Fibroblast of skin of right biceps (primary cell): ENCODE measurements at places on chromosomes 2 and 18.

- peak; percentile 91 for DNase-seq
These were observed 150.4 kb downstream of the MTX2 start for GRCh38 chr2:176419591-176420071.

- no peak for DNase-seq
These were observed 1782.1 kb upstream of the CELF4 start for GRCh38 chr18:39347701-39348100.

GRCh38 chr18:28366676-28367075 is 189.7 kb upstream of the CDH2 start:
- DNase-seq: no peak

DNA sequence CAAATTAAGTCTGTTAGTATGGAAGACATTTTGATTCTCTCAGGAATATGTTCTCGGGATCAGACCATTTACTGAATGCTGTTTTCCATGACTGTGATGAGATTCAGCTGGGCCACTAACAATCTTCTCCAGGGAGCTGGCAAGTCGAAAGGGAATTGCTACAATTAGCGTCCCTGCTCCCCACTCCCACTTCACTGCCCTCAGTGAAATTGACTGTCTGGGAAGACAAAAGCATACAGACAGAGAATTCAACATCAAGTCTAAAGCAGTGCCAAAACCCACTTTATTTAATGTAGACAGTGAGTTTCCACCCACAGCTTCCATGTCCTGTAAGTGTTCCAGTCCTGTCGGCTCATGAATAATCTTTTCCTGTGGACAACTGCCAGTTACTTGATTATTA is 34.0 kb upstream of the COL3A1 start:
- DNase-seq: peak; percentile 20

DNA sequence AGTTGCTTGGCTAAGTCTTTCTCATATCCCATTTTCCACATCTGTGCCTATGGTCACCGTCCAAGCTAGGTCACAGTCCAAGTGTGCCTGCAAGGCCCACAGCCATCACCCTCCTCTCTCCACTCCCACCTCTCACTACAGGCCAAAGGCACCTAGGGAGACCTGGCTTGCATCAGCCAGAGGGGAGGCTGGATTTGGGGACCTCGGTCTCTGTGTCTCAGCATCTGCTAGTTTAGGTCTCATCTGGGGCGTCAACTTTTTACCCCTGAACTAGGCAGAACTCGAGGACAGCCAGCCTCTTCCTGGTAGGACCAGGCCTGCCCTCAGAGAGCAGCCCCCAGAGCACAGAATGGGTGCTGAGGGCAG is 217.1 kb downstream of the DYSF start:
- no peak for DNase-seq

DNA sequence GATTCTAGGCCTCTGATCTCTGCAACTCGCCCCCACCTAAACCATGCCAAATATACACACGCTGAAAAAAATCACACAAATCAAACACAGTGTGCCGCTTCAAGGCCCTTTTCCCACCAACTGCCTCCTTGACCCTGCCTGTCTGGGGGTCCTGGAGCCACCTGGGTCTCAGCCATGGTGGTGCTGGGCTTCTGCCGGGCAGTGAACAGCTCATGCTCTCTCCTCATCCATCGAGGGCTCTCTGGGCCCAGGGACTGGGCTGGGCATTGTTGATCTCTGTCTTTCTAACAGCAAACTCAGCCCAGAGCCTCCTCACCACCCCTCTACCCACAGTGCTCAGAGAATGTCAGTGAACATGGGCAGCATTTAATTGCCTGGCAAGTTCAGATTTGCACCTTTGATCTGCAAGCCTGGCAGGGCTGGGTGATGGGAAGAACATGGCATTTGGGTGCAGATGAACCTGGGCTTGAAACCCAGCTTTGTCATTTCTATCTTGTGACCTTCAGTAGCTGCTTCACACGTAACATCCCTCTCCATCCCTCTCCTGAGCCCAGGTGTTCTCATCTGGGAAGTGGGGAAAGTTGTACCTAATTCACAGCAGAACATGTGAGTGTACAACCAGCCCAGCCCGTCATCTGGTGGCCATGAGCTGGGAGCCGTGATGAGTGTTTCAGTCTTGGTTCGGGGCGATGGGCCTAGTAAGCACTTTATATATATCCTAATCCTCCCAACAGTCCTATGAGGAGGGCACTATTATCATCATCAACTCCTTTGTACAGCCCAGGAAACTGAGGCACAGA is 46.1 kb downstream of the SDC1 start:
- no peak for DNase-seq

DNA sequence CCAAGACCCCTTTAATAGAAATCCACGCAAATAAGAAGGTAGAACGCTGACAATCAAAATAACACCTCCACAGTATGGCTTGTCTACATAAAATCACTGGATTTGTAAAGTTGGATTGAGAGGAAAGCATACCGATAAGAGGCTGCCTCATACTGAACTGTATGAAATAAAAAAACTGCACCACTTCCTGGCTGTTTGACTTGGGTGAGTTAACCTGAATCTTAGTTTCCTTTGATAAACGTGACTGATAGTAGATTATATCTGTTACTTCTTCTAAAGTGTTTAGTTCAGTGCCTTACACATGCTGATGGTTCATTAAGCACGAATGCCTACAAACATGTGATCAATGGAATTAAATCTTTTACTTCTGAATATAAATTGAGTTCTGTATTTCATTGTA is 140.4 kb upstream of the RNF152 start:
- DNase-seq: no peak

DNA sequence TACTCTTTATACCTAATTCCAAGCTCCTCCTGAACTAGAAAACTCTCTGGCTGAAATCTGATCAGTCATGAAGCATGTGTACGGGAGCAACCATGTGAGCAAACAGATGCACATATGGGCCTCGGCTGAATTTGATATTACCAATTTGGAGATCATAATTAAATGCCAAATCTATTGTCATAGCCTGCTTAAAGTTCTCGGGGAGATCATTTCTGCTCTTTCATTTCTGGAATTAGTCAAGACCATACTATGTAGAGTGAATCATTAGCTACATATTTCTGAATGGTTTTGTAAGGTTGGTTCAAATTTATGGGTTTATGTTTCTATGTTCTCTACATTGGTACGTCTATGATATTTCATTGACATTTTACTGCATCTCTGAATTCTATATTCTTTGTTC is 205.5 kb downstream of the UBE2E3 start:
- DNase-seq: peak; percentile 56

GRCh38 chr18:70553936-70554260 is 265.1 kb downstream of the SOCS6 start:
- no peak for DNase-seq

GRCh38 chr2:172554352-172555271 is 1.3 kb upstream of the PDK1 start:
- DNase-seq: no peak

DNA sequence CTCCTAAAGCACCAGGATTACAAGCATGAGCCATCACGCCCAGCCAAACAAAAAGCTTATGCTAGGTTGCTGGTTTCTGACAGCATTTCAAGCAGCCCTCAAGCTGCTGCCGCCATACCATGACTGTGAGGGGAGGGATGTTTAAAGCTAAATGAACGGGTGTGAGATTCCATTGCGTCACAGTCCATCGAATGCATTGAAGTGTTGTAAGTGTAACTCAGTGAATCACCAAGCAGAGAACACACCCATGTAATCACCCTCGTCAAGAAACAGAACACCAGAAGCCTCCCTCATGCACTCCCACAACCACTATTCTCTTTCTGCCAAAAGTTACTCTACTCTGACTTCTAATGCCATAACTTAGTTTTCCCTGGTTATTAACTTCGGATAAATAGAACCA is 32.8 kb upstream of the MC5R start:
- no peak for DNase-seq

DNA sequence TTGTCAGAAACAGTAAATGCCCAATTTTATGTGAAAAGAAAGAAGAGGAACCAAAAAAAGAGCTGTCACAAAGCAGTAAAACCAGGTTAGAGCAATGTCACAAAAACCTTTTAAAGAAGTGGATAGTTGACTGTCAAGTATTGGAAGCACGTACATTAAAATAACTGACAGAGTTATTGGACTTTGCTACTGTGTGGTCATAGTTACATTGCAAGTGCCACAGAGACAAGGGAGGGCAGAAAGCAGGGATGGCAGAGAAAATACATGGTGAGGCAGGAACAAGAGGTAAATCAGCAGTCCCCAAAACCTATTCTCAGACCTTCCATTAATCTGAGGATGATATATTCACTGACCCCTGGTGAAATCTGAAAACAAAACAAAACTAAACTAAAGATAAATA is 116.3 kb downstream of the LRP1B start:
- no peak for DNase-seq

GRCh38 chr18:10032331-10033015 is 118.7 kb downstream of the VAPA start:
- no peak for DNase-seq

GRCh38 chr2:15048000-15048399 is 415.5 kb downstream of the LRATD1 start:
- no peak for DNase-seq

GRCh38 chr2:133240491-133241223 is 327.6 kb downstream of the NCKAP5 start:
- DNase-seq: peak; percentile 14

DNA sequence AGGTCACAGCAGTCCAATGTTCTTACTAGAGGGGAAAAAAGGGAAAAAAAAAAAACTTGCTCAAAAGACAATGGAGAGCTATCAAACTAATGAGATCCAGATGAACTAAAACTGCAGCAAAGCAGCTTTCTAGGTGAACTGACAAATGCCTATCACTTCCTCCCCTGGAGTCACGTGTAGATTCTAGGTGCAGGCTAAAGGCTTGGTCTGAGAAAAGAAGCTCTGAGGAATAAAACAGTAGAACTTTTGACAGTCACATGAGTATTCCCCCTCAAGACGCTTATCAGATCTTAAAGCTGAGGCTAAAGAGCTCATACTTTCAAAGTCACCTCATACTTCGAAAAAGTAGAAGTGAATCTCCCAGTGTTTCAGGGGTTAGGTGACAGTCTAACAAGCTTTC is 42.3 kb downstream of the SMAD2 start:
- no peak for DNase-seq

- peak; percentile 32 for DNase-seq
These were observed at the start of gene NMUR1 for GRCh38 chr2:231530099-231531011. NMUR1 (minus strand) TSS chr2:231530445; CDS start chr2:231530361, 84 bp downstream.

DNA sequence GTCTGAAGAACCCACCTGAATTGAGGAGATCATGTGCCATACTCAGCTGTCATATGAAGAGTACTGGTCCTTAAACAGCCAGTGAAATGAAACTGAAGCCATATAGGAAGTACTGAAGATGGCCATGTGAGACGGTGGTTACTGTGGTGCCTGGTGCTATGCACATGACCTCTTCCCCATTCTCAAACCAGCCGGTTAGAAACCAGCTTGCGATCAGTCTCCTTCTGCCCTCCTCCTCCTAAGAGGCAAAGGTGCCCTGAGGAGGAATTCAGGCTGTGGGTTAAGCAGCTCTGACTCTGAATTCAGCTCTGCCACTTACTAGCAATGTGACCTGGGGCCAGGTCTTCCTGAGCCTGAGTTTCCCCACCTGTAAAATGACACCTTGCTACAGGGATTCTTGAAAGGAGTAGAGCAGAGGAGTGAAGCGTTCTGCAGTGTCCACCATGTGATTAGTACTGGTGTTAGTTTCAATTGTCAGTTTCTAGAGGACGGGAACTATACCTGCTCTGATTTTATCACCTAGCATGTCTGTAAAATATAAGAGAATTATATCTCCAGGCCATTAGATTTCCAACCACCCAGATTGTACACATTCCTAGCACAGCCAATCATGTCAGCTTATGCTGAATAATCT is 5.1 kb downstream of the FECH start:
- no peak for DNase-seq

DNA sequence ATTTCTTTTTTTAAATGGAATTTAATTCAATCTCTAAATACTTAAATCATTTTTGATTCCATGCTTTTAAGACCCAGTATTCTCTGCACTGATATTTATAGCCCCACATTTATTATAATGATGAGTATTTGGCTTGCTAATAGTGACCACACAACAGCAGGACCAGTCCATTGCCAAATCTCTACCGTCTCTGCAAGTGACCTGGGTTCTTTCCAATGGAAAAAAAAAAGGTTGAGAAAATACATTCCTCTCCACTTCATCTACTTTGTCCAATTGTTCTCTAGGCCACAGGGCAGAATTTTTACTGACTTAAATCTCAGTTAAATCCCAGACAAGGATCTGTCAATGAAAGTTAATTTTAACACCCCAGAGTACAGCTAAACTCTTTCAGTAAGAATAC is 20.5 kb downstream of the GRB14 start:
- DNase-seq: no peak

DNA sequence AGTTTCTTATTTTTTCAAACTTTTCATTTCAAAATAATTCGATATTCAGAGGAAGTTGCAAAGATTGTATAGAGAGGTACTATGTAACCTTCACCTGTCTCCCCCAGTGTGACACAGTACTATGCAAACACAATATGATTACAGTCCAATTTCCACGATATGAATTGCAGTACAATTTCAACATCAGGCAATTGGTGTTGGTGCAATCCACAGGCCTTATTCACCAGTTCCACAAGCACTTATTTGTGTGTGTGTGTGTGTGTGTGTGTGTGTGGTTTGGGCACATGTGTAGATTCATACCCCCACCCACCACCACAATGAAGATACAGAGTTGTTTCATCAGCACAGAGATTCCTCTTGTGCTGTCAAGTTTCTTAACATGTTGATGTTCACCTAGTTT is 69.7 kb upstream of the ARL4C start:
- DNase-seq: no peak

- peak; percentile 61 for DNase-seq
These were observed 118.0 kb downstream of the PLB1 start for GRCh38 chr2:28613633-28614501.

DNA sequence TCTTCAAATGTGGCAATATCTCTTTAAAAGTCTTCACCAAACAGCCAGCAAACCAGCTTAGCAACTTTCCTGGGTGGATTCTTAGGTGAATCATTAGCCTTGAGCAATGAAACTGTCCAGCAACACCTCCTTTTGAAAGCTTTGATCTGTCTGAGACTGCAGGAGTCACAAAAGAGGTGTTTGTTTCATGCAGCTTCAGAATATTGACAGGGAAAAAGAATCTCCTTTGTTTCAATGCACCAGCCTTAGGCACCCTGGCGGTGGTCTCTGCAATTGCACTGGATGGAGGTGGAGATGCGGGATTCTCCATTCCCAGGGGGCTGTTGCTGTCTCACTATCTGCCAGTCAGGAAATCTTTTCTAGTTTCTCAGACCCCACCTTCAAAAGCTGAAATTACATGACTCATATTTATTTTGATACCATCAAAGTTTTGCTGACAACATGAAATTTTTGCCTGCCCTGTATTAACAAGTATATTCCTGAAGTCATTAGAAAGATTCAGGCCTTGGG is 76.0 kb upstream of the DSG1 start:
- no peak for DNase-seq

- no peak for DNase-seq
These were observed 1.5 kb downstream of the AQP4 start for GRCh38 chr18:26863921-26864497.

DNA sequence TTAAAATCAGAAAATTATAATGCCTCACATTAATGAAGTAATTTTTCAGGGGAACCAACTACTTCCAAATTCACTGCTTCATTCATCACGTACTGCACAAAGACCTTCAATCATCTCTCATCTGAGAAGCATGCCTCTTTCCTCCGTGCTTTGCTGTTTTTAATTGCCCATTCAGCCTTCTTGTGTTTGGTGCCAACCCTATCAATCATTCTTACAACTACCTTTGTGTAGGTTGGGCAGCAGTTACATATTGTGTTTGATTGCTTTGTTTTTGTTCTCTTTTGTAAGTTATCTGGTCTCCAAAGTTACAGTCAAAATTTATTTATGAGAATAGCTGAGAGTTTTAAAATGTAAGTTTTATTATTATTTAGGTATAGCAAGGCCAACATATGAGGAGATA is 549.0 kb upstream of the SLC8A1 start:
- DNase-seq: no peak
